Kidney glomerular epithelial cell (primary cell): ENCODE measurements at places on chromosomes 12 and 14.

DNA sequence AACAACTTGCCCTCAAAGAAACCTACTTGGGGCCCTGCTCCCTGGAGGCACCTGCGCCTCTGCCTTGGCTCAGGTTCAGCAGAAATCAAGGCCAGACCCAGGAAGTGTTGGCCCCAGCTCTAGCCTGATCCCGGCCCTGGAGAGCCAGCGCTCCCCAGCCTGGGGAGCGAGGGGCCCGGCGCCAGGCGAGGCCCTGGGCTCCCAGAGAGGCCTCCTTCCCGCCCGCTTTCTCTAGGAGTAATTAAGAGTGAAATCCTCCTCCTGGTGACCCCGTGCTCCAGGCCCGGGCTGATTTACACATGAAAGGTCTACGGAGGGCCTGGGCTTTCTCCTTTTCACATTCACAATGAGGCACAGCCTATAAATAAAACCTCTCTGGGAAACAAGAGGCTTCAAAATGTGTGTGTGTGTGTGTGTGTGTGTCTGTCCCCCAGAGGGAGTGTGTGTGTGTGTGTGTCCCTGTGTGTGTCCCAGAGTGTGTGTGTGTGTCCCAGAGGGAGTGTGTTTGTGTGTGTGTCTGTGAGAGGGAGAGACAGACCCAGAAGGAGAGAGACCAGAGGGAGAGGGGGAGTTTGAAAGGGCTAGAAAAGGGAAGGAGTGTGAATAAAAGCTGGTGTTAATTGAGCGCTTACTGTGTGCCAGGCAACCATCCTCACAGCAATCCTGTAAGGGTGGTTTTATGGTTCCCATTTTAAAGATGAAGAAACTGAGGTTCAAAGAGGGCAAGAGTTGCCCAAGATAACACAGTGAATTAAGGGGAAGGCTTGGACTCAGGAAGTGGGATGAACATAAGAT lies 23.8 kb upstream of the COX6A1 start:
- DNase-seq = no peak

GRCh38 chr14:60817113-60817512 lies 82.6 kb downstream of the MNAT1 start:
- no peak for DNase-seq

DNA sequence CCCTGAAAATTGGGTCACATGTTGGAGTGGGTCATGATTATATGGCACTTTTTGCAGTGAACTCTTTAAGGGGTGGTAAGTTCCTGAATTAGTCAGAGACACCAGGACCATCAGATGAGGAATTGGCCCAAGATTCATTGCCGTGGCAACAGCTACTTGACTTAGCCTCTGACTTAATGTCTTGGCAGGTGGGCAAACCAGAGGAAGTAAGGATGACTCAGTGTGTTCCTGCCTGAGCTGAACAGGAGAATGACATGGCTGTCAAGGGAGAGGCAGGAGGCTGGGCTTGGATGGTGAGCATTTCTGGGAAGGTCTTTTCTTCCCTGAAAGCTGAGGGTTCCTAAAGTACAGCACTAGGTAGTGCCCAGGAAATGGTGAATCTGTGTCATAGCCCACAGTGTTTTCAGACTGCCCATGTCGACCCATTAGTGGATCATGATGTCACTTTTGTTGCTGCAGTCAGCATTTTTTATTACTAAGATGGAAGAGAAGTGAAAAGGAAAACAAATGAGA lies 170.1 kb upstream of the PWP1 start:
- DNase-seq = peak; percentile 98

DNA sequence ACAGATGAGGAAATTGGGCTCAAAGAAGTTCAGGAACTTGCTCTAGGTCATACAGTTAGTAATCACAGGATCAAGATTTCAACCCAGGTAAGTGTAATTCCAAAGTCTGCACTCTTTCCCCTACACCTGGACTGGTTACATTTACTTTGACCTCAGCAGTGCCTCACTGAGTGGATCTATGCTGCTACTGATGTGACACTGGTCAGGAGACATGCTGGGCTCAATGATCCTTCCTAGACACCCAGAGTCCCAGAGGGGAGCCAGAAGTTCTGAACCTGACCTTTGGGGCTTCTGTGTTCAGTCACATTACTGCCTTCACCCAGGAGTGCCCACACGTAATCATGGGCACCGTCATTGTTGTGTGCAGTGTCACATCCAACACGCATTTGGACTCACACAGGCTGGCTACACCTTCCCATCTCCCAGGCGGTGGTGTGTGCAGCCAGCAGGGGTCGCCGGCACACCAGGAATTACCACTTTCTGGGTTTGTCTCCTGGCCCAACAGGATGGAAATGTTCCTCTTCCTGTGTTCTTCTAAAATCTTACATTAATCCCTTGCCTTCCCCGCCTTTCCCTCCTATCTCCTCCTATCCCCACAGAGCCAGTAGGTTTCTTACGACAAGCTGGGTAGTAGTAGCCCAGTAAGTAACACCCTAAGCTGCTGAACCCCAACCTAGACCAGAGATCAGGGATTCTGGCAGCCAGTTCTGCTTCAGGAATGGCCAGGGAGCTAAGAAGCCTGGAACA lies 25.6 kb downstream of the CALCOCO1 start:
- DNase-seq = peak; percentile 26

- no peak for DNase-seq
Observed at GRCh38 chr12:44021471-44021971, 185.6 kb downstream of the TMEM117 start.

- no peak for DNase-seq
Observed at GRCh38 chr14:35079742-35080141, 33.7 kb downstream of the FAM177A1 start.

GRCh38 chr12:116765271-116765670 lies 27.2 kb downstream of the RNFT2 start:
- peak; percentile 89 for DNase-seq

DNA sequence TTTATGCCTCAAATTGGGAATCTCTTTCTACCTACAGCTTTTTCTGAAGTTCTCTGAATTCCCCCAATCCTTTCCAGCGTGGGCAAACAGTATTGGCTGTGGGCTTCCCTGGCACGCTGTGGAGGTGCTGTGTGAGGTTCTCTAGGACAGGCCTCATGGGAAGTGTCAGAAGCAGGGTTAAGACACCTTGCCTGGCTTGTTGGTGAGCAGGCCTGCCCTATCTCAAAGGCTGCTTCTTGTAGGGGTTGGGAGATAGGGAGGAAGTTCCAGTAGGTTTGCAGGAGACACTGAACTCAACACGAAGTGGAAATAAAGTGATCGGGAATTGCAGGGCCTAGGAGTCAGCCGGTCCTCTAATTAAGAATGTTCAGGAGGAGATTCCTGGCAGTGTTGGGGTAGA lies 30.0 kb upstream of the DCD start:
- DNase-seq = no peak

DNA sequence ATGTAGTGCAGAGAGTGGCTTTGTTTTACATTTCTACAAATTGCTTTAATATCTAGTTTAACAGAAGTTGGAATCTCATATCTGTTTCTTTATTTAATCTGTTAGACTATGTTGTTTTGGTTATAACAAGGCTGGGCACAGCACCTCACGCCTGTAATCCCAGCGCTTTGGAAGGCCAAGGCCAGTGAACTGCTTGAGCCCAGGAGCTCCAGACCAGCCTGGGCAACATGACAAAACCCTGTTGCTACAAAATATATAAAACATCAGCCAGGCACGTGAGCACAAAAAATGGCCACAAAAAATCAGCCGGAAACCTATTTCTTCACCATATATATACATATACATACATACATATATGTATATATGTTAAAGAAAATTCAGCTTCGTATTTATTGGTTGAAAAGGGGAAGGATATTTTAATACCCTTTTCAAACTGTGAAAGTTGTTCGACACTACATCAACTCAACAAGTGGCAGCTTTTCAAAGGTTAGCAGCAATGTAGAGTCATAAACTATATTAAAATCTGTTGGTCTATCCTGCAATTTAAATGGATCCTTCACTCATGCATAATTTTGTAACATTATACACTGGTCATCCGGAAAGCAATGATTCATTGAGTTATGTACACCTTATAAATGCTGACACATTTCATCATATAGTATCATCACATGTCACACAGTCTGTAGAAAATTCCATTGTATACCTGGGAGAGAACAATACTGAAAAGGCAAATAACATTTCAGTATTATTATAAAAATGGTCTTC lies 7.1 kb downstream of the NR2C1 start:
- no peak for DNase-seq

- no peak for DNase-seq
Observed at GRCh38 chr12:95642583-95642982, 91.3 kb upstream of the USP44 start.

- DNase-seq = peak; percentile 96
Observed at GRCh38 chr12:62724947-62725451, 210.0 kb downstream of the PPM1H start.

GRCh38 chr12:99056186-99056585 lies 411.1 kb downstream of the APAF1 start:
- no peak for DNase-seq

DNA sequence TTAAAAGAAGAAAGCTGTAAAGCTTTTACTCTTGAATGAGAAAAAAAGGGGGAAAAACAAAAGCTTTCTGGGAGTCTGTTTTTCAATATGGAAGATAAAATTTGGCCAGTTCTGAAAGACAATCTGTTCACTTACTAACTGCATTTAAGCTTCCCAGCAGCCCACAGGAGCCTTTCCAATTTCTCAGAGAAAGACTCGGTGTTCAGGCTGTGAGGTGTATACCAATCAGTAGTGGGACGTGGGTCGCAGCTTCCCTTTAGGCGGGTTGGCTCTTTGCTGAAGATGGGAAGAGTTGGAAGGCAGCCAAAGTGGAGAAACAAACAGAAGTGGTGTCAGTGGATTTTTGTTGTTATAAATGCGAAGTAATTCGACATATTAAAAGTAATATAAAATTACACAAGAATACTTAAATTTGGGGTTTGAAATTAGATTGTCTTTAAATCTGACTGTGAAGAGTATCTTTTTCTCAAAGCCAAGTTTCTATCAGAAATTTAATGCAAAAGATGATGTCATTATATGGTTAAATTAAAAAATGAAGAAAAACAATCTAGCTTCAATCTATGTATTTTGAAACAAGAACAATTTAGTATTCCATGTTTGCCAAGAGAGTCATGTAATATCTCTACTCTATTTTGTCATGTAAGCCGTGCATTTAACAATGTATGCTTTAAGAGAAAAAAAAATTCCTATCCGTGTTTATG lies 590.2 kb upstream of the ATXN7L3B start:
- no peak for DNase-seq

GRCh38 chr12:98990648-98991047 lies 345.6 kb downstream of the APAF1 start:
- DNase-seq = no peak

DNA sequence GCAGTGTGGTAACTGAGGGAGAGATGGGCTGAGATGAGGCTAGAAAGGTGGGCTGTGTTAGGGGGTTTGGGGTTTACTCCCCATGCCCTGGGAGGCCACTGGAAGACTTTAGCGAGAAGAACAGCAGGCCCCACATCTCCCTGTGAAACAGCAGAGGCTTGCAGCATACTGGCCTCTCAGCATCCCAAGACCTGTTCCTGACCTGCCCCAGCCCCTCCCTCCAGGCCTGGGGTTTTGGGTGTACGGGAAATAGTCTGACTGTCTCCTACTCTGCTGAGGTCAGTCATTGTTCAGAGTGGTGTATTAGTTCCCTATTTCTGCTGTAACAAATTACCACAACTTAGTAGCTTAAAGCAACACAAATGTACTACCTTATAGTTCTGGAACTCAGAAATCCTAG lies 103.5 kb upstream of the HIF1A start:
- no peak for DNase-seq

GRCh38 chr14:54219261-54220070 lies 177.3 kb upstream of the CDKN3 start:
- DNase-seq = no peak

GRCh38 chr12:27673101-27673718 lies 23.0 kb upstream of the REP15 start:
- no peak for DNase-seq

GRCh38 chr12:108696111-108696995 lies 35.0 kb downstream of the CORO1C start:
- peak; percentile 59 for DNase-seq

GRCh38 chr14:94701861-94702370 lies 68.0 kb downstream of the GSC start:
- DNase-seq = no peak

- DNase-seq = no peak
Observed at GRCh38 chr12:107125833-107126232, 32.5 kb upstream of the CRY1 start.

- no peak for DNase-seq
Observed at GRCh38 chr12:63353559-63353958, 202.6 kb upstream of the AVPR1A start.

DNA sequence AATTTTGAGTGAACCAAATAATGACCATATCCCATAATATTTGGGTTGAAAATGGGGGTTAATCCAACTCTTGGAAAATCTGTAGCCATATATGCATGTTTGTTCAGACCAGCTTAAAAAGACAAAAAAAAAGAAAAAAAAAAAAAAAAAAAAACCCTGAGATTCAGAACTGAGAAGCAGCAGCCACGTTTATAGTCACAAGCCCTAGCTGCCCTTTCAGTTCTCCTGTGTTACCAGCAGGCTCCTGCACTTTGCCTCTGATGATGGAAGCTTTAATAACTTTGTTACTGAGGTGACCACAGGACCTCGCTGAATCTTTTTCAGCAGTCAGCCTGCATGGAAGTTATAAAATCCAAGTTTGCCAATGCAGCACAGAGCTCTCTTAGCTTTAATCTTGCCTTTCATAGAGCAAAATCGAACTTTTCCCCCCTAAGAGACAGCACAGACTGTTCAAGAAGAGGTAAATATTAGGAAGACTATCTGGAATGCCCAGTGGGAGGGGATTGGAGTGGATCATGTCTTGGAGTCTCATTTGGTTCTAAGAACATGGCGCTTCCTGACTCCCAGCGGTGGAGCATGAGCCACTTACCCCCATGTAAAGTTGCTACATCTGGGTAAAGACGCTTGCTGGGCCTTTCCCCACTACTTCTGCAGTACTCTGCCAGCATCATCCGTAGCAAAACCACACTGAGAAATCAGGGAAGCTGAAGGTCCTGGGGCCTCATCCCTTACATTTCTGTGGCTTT lies 20.6 kb downstream of the GNG2 start:
- no peak for DNase-seq

GRCh38 chr12:122793685-122794106 lies 19.3 kb downstream of the CCDC62 start:
- DNase-seq = peak; percentile 42

DNA sequence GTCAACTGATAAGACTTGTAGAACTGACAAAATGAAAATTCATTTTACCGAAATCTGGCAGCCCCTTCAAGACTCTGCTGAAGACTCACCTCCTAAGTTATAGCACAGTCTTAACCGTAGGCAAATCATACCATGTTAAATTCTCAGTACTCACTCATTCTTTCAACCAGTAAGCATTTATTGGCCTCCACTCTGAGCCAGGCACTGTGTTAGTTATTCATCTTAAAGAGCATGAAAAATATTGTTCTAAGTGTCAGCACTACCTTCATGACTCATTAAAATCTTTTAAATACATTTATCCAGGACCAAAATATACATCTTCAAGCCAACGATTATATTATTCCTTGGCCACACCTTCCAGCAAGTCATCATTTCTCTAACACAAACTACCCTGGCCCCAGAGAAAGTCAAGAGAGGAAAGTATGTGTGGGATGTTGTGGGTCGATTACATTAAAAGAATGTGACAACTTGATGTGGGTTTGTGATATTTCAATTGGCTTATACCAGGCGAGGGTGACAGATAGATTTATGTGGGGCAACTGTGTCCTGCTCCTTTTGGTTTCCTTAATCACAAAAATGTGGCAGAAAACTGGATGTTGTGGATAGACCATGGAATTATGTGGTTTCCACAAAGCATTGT lies 55.0 kb downstream of the TMEM30B start:
- no peak for DNase-seq
